ENCODE measurements at places on chromosomes 12 and 14. TPM values are rescaled to one million over a fixed set of nuclear protein-coding genes. Genes with fewer than 3 reads are reported as not detected.

IL31 gene
- not detected for total RNA-seq

MYF5 gene
- total RNA-seq = not detected

TROAP gene
- total RNA-seq = 3.4 TPM

TTC6 gene
- not detected for total RNA-seq

HRK gene
- total RNA-seq = 0.07 TPM

RBP5 gene
- not detected for total RNA-seq

ANGEL1 gene
- total RNA-seq = 10.4 TPM

KRT82 gene
- not detected for total RNA-seq

KCNMB4 gene
- 1.6 TPM for total RNA-seq

SLC17A8 gene
- total RNA-seq = not detected

SMCO2 gene
- total RNA-seq = 0.40 TPM

CD163L1 gene
- 2.6 TPM for total RNA-seq

CMAS gene
- total RNA-seq = 26.0 TPM

TAC3 gene
- not detected for total RNA-seq

CPNE6 gene
- not detected for total RNA-seq

GPRC5D gene
- 0.13 TPM for total RNA-seq

DPPA3 gene
- not detected for total RNA-seq

TSPAN8 gene
- total RNA-seq = 108 TPM

BDKRB2 gene
- 0.73 TPM for total RNA-seq

KRT74 gene
- total RNA-seq = not detected

MUCL1 gene
- not detected for total RNA-seq

TRHDE gene
- total RNA-seq = 1.6 TPM

LRR1 gene
- total RNA-seq = 8.0 TPM

Data from smooth muscle cell of the pulmonary artery (primary cell).